ENCODE measurements at places on chromosomes 3 and 15. TPM values are rescaled to one million over a fixed set of nuclear protein-coding genes. Genes with fewer than 3 reads are reported as not detected.

DNA sequence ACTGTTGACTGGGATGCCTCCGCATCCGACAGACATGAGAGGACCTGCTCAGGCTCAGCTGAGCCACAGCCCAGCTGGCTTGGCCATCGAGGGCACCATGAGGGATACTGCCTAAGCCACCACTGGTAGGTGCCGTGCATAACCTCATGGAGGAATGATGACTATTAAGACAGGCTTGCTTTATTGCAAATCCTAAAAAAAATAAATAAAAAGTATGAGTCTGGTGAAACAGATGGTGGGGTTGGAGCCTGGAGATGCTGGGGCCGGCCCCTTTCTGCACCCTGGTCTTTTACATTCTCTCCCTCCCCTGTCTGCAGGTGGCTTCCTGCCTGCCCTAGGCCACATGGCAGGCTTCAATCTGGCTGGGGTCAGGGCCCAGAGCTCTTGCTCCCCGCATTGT is 24.0 kb upstream of the RAD18 start:
- no peak for DNase-seq

DNA sequence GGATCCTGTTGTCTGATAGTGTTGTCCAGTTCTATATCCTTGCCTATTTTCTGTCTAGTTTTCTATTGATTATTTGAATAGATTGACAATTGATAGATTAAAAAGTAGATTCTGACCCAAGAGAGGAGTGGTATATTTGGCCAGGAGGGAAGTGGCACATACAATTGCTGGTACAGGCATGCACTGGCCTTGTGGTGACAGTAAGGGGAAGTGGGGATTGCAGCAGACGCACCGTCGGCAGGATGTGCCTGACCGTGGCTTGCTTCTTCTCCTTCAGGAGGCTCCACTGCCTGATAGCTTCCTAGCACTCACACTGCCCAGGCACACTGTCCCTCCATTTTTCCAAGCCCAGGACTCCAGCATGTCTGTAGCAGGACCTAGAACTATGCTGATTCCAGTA is 10.5 kb downstream of the GABRG3 start:
- no peak for DNase-seq

EIF4A2 gene
- total RNA-seq: 391 TPM

DNA sequence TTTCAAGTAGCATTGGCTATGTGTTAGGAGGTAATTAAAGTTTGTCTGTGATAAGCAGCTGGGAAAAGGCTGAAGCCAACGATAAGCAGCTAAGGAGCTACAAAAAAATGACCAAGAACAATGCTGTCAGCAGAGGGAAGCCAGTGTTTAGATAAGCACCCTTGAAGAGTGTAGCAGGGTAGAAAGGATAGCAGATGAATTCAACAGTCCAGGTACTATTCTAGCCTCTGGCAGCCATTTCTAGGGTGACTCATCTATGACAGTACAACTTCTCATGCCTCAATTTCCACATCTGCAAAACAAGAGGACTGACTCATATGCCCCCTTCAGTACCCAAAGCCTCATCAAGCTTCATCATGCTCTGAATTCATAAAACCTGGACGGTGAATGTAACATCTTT is 617.6 kb upstream of the UBE2E2 start:
- DNase-seq: no peak

RBP2 gene
- not detected for total RNA-seq
